ENCODE measurements at places on chromosomes 12 and 14. TPM values are rescaled to one million over a fixed set of nuclear protein-coding genes. Genes with fewer than 3 reads are reported as not detected.

Gene HHIPL1
- polyA plus RNA-seq = 2.1 TPM

- no peak for DNase-seq
Observed at GRCh38 chr12:72444566-72444965, 172.4 kb downstream of the TRHDE start.

DNA sequence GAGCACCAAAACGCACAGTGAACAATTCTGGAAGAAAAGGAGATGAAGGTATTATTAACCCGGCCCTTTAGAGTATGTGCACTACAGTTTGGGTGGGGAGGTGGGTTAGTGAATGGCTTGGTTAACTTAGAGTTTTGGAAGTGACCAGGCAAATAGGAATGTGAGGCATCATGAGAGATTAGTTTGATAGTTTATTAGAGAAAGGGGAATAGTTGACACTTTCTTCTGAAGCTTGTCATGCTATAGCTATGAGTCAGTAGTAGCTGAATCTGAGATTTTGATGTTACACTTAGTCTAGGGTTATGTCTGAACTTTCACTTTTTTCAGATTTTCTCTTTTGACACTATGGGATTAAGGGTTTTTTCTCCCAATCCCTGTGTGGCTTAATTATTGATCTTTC lies 567.2 kb downstream of the SNAPC1 start:
- no peak for DNase-seq

Gene KLHL33
- 0.92 TPM for polyA plus RNA-seq

DNA sequence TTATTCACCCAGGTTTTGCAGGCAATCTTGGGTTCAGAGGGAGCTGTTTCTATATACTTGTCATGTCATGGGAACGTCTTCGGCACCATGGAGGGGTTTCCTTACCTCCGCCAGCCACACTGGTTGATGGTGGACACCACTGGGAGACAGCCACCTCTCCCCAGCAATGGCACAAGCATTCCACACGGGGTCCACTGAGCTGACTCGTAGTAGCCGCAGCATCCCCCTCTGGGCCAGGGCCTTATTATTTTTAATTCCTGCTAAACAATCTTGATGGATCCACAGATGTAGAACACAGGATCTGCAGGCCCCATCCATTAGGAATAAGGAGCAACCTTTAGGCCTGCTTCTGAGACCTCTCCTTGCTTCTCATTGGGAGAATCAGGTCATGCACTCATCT lies 132.9 kb downstream of the DICER1 start:
- no peak for DNase-seq

DNA sequence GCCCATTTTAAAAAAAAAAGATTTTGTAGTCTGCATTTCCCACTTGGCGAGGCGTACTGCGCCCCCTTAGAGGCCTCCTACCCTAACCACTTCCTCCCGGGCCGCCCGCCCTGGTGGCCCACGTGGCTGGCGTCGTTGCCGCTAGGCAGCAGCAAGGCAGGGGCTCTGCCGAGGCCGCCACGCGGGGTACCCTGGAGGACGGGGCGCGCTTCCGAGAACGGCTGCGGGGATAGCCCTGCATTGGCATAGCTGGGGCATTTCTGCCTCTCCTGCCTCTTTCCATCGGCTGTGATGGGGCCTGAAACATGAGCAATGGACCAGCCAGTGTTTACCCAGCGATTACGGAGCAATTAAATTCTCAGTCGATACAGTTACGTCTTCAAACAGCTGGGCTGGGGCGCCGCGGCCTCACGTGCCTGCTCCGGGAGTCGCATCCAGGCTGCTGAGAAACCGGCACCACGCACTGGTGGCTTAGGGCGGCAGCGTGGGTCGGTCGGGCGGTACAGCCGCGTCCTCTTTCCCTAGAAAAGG lies 38.0 kb downstream of the IQSEC3 start:
- DNase-seq = peak; percentile 21
